ENCODE measurements at places on chromosomes 13 and 19.

- DNase-seq, result no peak
Observed at GRCh38 chr19:32342695-32343094, 2.7 kb upstream of the ZNF507 start.

- DNase-seq, result no peak
Observed at GRCh38 chr13:109199280-109199679, 569.9 kb downstream of the MYO16 start.

GRCh38 chr13:40999416-40999815 is 19.7 kb downstream of the ELF1 start:
- DNase-seq, result no peak

- no peak for DNase-seq
Observed at GRCh38 chr13:104694397-104694796, 1628.2 kb upstream of the SLC10A2 start.

GRCh38 chr19:3368848-3369336 is 2.5 kb downstream of the NFIC start:
- no peak for DNase-seq

GRCh38 chr19:1151917-1152587 is 22.0 kb downstream of the SBNO2 start:
- DNase-seq, result no peak

GRCh38 chr19:12838182-12838885 is at the start of gene MAST1:
Gene MAST1 (plus strand): TSS chr19:12838515. CDS start chr19:12838573, 58 bp downstream.
- no peak for DNase-seq

DNA sequence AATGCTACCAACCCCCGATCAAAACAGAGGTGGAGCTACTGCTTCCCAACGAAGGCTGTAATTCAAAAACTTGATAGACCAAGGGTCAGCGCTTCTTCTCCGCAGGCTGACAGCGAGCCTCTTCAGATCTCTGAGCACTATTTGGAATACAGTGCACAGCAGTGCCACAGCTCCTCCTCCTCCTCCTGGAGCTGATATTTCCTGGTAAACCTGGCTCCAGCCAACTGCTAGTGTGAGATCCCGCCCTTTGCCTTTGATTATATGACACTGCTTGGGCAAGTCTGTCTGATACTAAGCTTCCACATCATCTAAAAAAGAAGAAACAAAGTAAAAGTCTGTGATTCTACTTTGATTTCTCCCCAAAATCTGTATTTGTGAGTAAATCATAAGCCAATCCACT is 710.5 kb downstream of the DACH1 start:
- DNase-seq, result no peak

DNA sequence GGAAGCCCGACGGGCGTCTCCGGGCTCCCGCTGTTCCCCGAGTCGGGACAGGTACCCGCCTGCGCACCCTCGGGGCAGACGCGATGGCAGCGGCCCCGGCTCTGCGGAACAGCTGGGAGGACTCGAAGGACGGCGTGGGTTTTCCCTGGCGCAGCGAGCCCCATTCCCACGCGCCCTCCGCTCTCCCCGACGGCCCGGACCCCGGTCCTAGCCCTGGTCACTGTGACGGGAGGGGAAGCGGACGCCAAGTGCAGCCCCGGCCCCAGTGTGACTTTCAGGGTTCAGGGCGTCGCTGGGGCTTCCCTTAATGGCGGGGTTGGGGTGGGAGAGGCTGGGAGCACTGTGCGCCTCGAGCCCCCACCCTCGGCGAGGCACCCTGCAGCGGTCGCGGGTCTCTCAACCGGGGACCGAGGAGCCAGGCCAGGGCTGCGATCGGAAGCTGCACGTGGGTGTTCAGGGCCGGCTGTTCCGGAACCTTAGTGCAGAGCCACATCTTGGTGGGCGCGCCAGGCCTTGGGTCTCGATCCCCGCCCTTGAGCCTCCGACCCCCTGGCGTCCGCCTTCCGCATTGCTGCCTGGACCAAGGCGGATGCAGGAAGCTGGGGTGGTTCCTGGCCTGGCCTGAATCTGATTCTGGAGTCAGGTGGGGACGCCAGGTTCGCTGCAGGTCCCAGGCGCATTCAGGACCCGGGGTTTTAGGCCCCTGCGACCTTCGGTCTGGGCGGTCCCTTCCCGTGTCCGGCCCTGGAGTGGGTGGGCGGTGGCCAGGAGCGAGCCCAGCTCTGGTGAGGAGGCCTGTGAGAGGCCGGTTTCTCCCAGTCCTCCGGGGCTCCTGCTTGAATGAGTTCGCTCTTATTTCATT is 3.5 kb downstream of the LGALS7B start:
- peak; percentile 83 for DNase-seq

DNA sequence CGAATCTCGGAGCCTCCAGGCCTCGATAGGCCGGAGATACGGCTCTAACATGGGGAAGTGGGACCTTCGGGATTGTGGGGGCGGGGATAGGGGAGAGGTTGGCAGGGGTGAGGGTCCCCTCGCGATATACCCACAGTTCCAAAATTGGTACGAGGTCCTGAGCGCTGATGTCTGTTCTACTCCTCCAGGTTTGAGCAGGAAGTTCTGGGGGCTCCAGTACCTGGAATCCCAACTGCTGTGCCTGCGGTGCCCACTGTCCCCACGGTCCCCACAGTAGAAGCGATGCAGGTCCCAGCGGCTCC is 447 bp downstream of the RBM42 start:
- DNase-seq, result no peak

GRCh38 chr13:80881942-80882445 is 541.1 kb upstream of the SPRY2 start:
- DNase-seq, result no peak

DNA sequence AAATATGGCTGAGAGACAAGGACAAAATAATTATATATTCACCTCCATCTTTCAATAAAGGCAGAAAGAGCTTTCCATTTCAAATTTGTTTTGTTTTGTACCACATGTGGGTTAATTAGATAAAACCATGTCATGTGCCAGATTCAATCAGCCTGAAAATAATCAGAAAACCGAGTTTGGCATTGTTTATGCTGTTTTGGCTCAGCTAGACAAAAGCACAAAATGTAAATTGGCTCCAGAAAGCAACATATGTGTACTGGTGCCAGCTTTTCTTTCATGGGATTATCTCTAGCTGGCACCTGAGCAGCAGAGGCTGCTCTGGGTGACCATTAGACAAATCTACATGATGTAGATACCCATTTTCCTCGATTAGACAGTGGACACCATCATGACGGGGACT is 9.2 kb upstream of the DNAJC15 start:
- DNase-seq, result no peak

DNA sequence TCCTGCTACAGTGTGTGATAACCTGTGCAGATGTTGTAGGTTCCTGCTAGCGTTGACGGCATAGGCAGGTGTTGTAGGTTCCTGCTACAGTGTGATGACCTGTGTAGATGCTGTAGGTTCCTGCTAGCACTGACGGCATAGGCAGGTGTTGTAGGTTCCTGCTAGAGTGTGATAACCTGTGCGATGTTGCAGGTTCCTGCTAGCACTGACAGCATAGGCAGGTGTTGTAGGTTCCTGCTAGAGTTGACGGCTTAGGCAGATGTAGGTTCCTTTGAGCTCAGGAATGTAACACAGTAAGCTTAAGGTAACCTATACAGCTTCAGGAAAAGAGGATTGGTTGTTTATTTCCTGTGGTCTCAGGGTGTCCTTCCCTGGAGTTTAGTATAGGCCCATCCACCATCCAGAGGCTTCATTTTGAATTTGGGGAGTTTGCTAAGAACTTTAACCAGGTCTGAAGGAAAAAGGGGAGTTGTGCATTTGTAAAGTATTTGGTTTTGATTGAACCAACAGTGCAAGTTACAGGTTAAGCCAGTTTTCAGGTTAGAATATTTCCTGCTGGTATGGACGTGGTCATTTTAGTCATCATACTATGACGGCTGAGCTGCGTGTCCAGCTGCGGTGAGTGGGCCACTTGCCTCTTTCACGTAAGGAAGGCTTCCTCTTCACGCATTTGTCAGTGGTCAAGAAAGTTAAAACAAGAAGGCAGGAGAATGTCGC is 53.8 kb downstream of the ATP11A start:
- no peak for DNase-seq

GRCh38 chr13:52053460-52053859 is 29.0 kb downstream of the UTP14C start:
- DNase-seq, result no peak

DNA sequence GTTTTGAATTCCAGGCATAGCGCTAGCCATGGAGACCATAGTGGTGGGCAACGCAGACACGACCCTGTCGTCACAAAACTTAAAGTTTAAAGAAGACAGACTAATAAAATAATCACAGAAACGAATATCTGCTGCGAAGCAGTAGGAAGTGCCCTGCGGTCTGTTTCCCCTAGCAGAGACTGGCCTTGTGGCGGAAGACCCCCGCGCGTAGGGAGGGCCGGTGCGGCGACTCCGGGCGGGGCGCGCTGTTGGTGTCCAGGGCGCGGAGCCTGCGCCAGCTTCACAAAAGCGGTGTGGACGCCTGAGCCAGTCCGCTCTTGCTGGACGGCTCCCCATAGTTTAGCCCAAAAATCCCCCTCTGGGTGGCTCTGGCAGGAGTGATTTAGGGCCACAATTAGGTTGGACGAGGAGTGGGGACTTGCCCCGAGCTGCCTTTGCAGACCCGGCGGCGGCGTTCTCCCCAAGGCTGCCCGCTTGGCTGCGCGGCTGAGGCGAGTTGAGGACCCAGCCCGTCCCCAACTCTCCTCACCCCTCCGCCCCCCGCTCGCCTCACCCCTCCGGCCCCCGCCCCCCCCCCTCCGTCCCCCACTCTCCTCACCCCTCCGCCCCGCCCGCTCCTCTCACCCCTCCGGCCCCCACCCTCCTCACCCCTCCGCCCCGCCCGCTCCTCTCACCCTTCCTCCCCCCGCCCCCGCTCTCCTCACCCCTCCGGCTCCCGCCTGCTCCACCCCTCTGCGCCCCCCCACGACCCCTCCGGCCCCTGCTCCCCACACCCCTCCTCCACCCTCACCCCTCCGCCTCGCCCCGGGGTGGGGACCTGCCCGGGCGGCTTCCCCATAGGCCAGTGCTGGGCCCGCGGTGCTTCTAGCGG is 14.2 kb upstream of the LATS2 start:
- DNase-seq, result no peak

- no peak for DNase-seq
Observed at GRCh38 chr13:109938255-109938936, 152.0 kb upstream of the IRS2 start.

DNA sequence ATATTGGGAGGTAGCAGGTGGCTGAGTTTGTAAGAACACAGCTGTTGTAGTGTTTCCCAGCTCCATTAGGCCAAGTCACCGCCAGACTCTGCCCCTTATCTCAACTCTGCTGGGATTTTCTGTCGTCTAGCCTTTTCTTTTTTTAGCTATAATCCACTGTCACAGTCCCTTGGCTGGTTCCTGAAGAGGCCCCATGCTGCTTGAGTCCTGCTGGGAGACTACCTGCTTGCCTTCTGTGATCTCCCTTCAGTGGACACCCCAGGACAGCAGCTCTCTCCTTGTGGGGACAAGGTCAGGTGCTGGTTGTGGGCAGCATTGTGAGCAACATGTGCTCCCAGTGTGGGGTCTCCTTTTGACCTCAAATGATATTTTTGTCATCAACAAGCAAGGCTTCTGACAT is 195.0 kb upstream of the ATXN8OS start:
- no peak for DNase-seq

DNA sequence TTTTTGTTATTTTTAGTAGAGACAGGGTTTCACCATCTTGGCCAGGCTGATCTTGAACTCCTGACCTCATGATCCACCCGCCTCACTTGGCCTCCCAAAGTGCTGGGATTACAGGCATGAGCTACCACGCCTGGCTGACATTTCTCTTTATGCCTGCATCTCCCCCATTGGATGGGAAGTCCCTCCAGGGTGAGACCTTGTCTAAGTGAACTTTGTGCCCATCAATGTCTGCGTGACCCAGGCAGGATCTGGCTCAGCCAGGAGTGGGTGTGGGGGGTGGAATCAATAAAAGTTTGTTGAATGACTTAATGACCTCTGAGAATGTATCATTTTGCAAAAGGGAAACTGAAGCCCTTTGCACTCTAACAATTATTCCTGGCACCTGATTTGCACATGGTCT is 1.8 kb upstream of the ARRDC5 start:
- DNase-seq, result no peak

- no peak for DNase-seq
Observed at GRCh38 chr19:41377977-41378709, 1.8 kb downstream of the TMEM91 start.

DNA sequence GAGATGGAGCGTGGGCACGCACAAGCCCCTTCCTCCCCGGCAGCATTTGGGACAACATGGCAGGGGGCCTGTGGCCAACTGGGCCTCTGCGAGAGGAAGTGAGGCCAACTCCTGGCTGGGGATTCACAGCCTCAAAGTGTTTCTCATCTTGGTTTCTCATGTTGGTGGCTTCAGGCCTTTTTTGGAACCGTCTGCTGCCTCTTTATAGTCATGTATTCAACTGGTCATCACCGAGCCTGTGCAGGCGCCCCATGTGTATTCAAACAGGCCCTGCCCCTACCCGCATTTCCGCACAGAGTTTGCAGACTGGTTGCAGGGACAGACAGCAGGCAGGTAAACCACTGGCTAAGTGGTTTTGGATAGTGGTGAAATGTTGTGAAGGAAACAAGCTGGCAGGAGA is 17.3 kb upstream of the RELB start:
- no peak for DNase-seq

DNA sequence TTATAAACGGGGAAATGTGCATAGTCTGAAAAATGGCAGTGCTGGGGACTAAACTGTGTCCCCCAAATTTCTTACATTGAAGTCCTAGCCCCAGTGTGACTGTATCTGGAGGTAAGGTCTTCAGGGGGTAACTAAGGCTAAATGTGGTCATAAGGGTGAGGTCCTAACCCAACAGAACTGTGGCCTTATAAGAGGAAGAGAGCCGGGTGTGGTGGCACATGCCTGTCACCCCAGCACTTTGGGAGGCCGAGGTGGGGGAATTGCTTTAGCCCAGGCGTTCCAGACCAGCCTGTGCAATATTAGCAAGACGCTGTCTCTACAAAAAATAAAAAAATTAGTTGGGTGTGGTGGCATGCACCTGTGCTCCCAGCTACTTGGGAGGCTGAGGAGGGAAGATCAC is 17.8 kb downstream of the PROZ start:
- no peak for DNase-seq

DNA sequence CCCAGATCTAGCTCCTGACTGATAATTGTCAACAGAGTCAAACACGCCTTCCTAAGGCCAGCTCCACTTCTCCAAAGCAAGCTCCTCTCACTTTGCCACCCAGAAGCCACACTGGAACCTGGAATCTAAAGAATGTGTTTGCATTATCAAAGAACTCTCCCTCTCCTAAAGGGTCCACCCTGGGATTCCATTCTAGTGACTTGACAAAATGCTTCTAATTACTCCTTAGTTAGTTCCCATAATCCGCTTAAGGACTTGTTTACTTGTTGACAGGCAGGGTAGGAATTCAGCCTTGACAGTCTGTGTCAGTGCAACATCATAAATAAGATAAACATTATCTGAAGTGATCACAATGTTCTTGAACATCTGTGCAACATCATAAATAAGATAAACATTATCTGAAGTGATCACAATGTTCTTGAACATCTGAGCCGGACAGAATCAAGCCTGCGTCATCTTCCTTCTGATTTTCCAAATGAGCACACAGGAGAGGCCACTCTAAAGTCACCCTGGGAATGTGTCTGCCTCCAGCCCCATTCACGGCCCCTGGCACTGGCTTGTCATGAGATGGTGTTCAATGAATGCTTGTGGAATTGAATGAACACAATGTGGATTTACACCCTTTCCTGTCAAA is 512.1 kb downstream of the IRS2 start:
- no peak for DNase-seq
